ENCODE measurements at places on chromosomes 7 and 10. TPM values are rescaled to one million over a fixed set of nuclear protein-coding genes. Genes with fewer than 3 reads are reported as not detected.

GRCh38 chr7:152335900-152336571 lies 99.8 kb downstream of the KMT2C start:
- no peaks in the 10 kb centered on the region for H3K27me3 ChIP-seq
- peaks cover 27% of the 10 kb centered on the region for H3K4me1 ChIP-seq
- H3K36me3 ChIP-seq: peaks cover 4% of the 10 kb centered on the region
- DNase-seq: no peak
- H3K27ac ChIP-seq: peak overlapping the region; percentile 64

GRCh38 chr7:112360681-112361080 lies 89.6 kb upstream of the IFRD1 start:
- H3K4me3 ChIP-seq: no peak overlapping the region
- DNase-seq: no peak
- H3K27ac ChIP-seq: no peak overlapping the region
- H3K36me3 ChIP-seq: no peaks in the 10 kb centered on the region
- no peaks in the 10 kb centered on the region for H3K4me1 ChIP-seq

DNA sequence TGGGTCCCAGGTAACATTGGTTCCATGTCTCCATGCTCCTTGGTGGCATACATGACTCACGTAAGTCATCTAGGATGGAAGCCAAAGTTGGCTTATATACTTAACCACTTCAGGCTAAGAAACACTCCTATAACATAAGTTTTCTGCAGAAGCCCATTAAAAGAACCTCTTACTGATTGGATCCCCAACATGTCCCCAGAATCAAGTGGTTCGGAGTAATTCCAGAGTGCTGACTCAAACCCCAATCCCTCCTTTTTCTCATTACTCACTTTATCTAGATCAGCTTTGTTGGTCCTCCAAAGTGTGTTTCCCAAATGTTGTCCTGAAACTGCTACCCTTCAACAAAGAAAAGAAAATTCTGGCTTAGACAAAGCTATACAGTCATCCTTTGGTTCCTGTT lies 10.1 kb upstream of the ATOH7 start:
- H3K4me3 ChIP-seq: no peak overlapping the region
- DNase-seq: no peak
- no peak overlapping the region for H3K27ac ChIP-seq
- H3K36me3 ChIP-seq: no peaks in the 10 kb centered on the region

GRCh38 chr7:31327071-31327470 lies 13.5 kb downstream of the NEUROD6 start:
- DNase-seq: no peak
- no peak overlapping the region for H3K27ac ChIP-seq
- no peaks in the 10 kb centered on the region for H3K36me3 ChIP-seq
- no peak overlapping the region for H3K4me3 ChIP-seq
- no peaks in the 10 kb centered on the region for H3K4me1 ChIP-seq

DNA sequence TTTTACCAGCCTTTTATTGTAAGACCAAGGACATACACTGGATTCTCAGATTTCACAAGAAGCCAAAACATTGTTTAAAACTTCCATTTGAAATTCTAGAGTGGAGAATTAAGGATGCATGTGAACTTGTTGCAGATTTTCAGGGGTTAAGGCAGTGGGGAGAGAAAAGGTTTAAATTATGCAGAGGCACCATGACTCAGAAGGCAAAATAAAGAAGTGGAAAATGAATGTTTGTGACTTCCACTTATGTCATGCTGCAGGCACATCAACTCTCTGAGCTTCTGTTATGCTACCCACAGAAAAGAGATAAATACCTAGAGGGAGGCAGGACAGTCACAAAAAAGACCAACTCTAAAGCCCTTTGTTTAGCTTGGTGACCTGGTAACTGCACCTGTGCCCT lies 84.4 kb upstream of the BET1 start:
- no peaks in the 10 kb centered on the region for H3K36me3 ChIP-seq
- no peak overlapping the region for H3K4me3 ChIP-seq
- H3K27ac ChIP-seq: no peak overlapping the region
- H3K4me1 ChIP-seq: peaks cover 4% of the 10 kb centered on the region

GRCh38 chr7:40674316-40674715 lies 539.5 kb downstream of the SUGCT start:
- no peak for DNase-seq
- no peaks in the 10 kb centered on the region for H3K36me3 ChIP-seq
- H3K27me3 ChIP-seq: peaks cover 3% of the 10 kb centered on the region
- no peak overlapping the region for H3K27ac ChIP-seq
- H3K4me3 ChIP-seq: no peak overlapping the region

GRCh38 chr7:35037211-35037525 lies at the start of gene DPY19L1:
TSS of gene DPY19L1 (minus strand) at chr7:35037485. CDS start at chr7:35037394, 91 bp downstream.
- H3K36me3 ChIP-seq: no peaks in the 10 kb centered on the region
- peaks cover 27% of the 10 kb centered on the region for H3K27me3 ChIP-seq
- peaks cover 24% of the 10 kb centered on the region for H3K4me1 ChIP-seq
- H3K27ac ChIP-seq: peak within 1 kb of the TSS; percentile 96
- DNase-seq: no peak

DNA sequence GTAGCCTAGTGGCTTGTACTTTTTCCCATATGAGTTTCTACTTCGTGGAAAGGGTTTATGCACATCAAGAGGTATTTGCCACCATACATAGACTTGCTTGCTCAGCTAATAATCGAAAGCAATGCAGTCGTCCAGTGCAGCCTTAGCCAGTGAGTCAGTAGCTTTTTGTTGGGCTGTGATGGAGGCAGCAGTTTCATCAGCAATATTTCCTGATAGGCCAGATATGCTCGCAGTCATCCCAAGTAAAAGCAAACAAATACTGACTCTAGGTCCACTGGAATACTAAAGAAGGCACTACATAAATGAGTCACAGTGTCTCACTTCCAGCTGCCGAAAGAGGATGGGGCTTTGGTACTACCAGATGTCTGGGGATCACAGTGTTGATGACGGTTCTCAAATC lies 2.1 kb upstream of the BNIP3 start:
- peaks cover 19% of the 10 kb centered on the region for H3K36me3 ChIP-seq
- peaks cover 16% of the 10 kb centered on the region for H3K4me1 ChIP-seq
- peaks cover 14% of the 10 kb centered on the region for H3K27me3 ChIP-seq
- no peak for DNase-seq
- peak overlapping the region; percentile 69 for H3K4me3 ChIP-seq

GRCh38 chr10:94287336-94287735 lies 75.4 kb downstream of the NOC3L start:
- DNase-seq: no peak
- H3K27ac ChIP-seq: no peak overlapping the region
- H3K36me3 ChIP-seq: no peaks in the 10 kb centered on the region

- no peak for DNase-seq
- H3K4me3 ChIP-seq: no peak overlapping the region
- H3K27ac ChIP-seq: no peak overlapping the region
- no peaks in the 10 kb centered on the region for H3K27me3 ChIP-seq
Observed at GRCh38 chr10:35453855-35454532, 117.7 kb downstream of the CCNY start.

Gene HABP2
- total RNA-seq: not detected

Gene IGFBP3
- 0.72 TPM for total RNA-seq

Gene TRIM74
- 2.1 TPM for total RNA-seq

Gene COL13A1
- not detected for total RNA-seq

Gene TWIST1
- total RNA-seq: 7.5 TPM

Gene LRRC17
- total RNA-seq: not detected
